ENCODE measurements at places on chromosomes 1 and 21.

- no peak for DNase-seq
These were observed 117.4 kb upstream of the B3GALT2 start for GRCh38 chr1:193303849-193304248.

DNA sequence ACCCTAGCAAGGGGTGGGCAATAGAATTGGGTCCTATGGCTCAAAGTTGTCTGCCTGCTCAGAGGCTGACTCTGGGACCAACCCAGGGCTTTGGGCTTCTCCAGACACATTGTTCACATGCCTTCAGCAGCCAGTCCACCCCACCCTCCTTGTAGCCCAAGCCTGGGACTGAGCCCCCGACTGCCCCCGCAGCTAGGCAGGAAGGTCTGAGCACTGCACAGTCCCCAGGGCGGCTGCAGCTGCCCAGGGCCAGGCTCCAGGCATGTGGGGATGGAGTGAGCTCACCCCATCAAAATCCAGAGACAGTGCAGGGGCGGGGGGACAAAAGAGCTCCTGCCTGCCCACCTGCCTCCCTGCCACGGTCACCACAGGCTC lies 35.6 kb downstream of the HSPG2 start:
- no peak for DNase-seq

DNA sequence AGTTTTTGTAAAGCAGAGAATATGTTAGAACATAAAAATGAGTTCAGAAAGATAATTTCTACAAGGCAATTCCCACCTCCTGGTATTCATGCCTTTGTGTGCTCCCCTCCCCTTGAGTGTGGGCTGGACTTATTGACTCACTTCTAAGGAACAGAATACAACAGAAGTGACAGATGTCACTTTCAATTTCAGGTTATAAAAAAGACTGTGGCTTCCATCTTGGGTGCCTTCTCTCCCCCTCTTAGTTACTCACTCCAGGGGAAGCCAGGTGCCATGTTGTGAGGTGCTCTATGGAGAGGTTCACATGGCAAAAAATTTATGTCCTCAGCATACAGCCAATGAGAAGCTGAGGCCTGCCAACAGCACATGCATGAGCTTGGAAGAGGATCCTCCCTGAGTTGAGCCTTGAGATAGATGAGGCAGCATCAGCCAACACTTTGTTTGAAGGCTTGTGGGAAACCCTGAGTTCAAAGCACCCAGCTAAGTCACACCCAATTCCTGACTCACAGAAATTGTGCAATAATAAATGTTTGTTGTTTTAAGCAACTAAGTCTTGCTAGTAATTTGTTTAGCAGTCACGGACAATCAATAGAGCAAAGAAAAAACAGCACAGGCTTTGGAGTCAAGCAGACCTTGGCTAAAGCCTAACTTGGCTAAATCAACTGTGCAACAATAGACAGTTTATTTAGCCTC lies 73.5 kb upstream of the NGF start:
- DNase-seq = no peak

GRCh38 chr21:37507716-37508115 lies 141.1 kb downstream of the DYRK1A start:
- no peak for DNase-seq

GRCh38 chr1:55352080-55352810 lies 137.1 kb upstream of the USP24 start:
- no peak for DNase-seq

- no peak for DNase-seq
These were observed 9.2 kb downstream of the CSMD2 start for GRCh38 chr1:34155860-34156259.

- no peak for DNase-seq
These were observed 24.6 kb downstream of the AGO4 start for GRCh38 chr1:35832276-35832905.

- DNase-seq = no peak
These were observed 1.7 kb downstream of the CDC14A start for GRCh38 chr1:100353988-100354387.

DNA sequence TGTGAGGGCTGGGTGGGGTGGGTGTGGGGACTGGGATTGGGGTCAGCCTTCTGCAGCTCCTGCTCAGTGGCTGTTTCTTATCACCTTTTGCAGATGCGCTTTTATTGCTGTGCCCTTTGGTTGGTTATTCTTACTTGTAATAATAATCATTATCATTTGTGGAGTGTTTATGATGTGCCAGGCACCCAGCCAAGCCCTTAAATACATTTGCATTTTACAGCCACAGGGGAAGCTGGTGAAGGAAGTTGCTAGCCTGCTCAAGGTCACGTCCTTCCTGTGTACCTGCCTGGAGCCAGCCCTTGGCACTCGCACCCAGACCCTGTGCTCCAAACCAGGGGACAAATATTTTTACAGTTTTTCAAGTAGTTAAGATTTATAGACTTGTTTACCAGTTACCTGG lies 144.0 kb downstream of the PGBD5 start:
- DNase-seq = no peak

Measured in NK-92 treated with Interleukin-12 subunit alpha and Interleukin-12 subunit beta, amount 100 ng/mL, for 24 hours (cell line).